Left renal pelvis (tissue), 4 donors: ENCODE measurements at places on chromosomes 5 and 9. TPM values are rescaled to one million over a fixed set of nuclear protein-coding genes. Genes with fewer than 3 reads are reported as not detected.

DNA sequence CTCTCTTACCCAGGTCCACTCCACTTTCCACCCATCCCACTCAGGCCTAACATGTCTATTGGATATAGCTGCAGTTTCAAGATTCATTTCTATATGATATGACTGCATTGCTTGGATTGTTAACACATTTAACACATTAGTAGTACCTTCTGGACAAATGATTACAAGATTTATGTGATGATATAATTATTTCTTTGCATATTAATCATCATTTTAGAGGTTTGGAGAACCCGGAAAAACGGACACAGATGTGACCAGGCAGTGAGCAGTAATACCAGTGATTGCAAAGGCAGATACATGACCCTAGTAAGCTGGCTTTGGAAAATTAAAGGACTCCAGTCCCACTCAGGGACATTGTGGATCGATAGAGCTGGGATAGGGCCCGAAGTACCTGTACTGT is 103.8 kb downstream of the PRR16 start:
- no peak for DNase-seq

DNA sequence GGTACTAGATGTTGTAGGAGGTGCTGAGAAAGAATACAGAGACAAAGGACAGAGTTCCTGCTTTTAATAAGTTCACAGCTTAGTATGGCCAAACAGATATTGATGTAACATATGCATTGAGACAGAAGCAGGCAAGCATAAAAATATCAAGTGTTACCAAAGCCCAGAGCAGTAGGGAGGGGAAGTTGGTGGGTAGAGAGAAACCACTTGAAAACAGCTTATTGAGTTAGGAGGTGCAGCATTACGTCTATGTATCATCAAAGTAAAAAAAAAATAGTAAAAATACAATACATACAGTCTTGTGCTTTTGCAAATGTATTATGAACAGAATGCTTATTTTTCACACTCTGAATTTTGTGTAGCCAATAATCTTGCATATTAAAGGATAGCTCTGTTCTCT is 441.8 kb upstream of the SGCD start:
- no peak for DNase-seq

DNA sequence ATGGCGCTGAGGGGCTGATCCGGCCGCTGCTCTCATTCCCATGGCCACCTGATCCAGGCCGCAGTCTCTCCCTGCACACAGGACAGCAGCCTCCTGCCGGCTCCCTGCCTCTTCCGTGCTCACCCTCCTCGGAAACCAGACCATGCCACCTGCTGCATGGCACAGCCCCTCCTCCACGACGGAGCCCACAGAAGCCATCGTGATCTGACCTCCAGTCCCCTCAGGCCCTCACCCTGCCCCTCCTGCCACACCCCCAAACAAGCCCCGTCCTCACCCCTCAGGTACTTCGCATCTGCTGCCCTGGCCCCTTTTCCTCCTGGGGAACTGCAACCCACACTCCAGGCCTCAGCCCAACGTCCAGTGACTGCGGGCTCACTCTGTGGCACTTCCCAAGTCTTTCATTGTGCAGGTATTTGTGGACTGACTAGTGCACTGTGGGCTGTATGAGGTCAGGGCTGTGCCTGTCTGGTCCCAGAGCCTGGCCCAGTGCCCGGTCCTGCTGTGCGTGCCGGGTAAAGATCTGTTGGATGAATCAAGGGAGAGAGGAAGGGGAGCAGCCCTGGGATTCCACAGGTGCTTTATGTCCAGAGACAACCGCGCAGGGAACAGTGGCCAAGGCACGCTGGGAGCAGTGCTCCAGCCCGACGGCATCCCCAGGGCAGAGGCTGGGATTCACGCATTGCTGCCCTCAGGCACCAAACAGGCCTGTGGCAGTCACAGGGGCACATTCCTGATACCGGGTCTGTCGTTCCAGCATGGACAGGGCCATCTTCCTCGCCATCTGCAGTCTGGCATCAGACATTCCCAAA is 86.1 kb downstream of the ADAMTS2 start:
- DNase-seq: no peak

EQTN gene
- not detected for polyA plus RNA-seq

DNA sequence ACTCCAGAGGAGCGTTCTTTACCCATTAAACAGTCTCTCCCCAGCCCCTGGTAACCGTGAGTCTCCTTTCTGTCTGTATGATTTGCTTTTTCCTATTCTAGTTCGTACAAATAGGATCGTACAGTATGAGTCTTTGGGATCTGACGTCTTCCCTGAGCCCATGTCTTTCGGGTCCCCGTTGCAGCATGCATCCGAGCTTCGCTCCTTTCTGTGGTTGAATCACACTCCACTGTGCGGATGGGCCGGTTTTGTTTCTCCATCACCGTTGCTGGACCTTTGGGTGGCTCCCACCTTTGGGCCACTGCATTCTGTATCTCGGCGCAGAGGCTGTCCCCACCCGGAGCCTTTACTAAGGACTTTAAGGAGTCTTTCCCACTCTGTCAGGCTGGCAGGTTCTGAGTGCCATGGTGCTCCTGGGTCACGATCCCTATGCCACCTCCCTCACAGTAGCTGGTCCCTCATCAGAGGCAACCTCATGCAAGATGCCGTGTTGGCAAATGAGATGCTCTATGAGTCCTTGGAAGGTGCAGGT is 145.7 kb upstream of the COL5A1 start:
- no peak for DNase-seq

- no peak for DNase-seq
Measured at GRCh38 chr5:78735834-78736463, 87.4 kb upstream of the LHFPL2 start.
